ENCODE measurements at places on chromosomes 3 and 15.

DNA sequence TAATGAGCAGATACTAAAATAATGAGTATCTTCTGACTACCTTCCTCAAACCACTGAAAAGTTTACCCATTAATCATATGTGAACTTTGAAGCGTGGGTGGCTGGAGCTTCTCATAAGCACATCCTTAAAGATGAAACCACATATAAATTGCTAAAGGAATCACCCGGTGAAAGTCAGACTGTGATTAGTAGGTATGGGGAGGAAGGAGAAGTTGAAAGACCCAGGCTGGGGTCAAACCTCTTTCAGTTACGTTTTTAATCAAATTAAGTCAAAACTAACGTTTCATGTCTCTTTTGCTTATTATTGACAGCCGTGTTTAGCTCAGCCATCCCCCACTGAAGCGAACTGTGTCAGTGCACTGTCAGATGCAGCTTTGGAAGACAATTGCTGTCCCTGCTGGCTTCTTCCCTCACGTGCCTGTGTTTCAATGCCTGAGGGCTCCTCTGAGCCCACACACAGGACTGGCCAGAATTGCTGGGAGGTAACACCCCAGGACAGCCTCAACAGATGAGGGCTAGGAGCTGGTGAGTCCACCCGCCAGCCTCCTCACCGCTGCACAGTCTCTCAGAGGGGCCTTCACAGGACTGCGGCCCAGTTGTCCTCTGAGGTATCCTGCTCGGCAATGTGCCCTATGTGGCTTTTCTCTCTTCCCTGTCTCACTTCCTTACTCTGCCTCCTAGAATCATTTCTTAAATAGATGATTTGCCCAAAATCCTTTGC is 29.3 kb upstream of the SH3BP5 start:
- DNase-seq = peak; percentile 39

- no peak for DNase-seq
Measured at GRCh38 chr3:50342813-50343633, 2.4 kb upstream of the RASSF1 start.

DNA sequence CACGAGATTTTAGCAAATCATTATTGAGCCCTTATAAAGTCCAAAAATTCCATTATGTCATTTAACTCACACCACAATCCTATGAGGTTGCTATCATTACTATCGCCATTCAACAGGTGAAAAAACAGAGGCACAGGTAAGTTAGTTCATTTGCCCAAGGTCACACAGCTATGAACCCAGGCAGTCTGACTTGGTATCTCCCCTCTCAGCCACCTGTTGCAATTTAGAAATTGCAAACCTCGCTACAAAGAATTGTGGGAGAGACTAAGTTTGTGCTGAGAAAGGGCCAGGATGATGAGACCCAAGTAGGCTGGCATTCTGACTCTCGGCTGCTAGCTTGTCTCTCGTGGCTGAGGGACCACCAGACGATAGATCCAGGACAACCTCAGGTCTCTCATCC is 57.7 kb downstream of the LMCD1 start:
- no peak for DNase-seq

DNA sequence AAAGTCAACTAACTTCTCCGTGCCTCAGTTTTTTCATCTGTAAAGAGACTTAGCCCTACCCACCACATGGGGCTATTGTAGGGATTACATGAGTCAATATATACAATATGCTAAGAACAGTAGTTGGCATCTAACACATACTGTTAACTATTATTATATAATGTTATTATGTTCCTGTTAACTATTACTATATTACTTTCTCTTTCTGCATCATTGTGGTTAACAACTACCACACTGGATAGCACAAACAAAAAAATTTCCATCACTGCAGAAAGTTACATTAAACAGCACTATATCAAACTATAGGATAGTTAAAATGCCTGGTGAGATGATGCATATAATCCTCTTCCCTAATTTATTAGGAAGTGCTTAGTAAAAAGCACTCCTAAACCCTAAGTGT is 23.7 kb downstream of the STAG1 start:
- DNase-seq = no peak

GRCh38 chr3:107813026-107813425 is 277.8 kb downstream of the CD47 start:
- no peak for DNase-seq

DNA sequence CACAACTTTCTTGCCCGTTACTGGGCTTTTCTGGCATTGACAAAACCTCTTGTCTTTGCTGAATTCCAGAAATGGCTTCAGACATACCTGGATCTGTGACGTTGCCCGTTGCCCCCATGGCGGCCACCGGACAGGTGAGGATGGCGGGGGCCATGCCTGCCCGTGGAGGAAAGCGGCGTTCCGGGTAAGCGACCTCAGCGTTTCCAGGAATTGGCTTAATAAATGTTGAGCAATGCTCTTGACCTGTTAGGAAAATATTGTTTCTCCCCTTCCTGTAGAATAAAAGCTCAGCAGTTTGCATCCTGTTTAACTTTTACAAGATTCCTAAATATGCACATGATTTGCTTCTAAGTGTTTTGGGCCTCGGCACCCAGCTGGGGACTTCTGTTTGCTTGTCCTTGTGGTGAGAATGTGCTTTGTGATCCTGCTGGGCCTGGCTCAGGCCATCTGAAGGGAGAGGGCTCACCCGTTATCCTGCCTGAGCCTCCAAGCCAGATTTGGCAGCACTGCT is 46.7 kb downstream of the ARNT2 start:
- no peak for DNase-seq

DNA sequence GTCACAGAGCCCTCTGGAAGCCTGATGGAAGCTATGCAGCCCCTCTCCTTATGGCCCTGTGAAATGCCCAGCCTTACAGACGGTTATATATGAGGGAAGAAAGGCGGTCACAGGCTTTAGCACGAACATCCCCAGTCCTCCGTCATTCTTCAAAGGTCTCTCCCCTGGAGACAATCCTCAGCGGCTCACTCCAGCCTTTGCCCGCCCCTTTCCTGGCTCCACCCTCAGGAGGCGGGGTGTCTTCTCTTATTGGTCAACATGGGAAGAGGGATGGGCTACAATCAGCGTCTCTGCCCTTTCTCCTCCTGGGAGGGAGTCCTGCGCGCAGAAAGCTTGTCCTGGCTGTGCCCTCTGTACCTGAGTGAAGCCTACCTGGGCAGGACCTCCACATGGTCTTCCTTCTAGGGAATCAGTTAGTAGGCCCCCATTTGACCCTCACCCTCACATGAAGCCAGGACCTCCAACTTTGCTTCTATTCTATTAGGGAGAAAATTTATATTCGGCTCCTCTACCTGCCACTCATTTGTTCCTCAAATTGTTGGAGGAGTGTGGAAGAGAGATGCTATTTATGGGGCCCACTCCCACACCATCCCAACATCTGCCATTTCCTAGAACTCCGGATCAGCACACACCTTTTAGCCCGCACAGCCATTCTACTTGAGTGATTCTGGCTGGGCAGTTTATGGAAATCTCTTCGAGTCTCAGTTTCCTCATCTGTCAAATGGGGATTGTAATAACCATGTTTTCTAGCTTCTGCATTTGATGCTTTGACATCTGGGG is 112.9 kb upstream of the SLC6A11 start:
- no peak for DNase-seq

DNA sequence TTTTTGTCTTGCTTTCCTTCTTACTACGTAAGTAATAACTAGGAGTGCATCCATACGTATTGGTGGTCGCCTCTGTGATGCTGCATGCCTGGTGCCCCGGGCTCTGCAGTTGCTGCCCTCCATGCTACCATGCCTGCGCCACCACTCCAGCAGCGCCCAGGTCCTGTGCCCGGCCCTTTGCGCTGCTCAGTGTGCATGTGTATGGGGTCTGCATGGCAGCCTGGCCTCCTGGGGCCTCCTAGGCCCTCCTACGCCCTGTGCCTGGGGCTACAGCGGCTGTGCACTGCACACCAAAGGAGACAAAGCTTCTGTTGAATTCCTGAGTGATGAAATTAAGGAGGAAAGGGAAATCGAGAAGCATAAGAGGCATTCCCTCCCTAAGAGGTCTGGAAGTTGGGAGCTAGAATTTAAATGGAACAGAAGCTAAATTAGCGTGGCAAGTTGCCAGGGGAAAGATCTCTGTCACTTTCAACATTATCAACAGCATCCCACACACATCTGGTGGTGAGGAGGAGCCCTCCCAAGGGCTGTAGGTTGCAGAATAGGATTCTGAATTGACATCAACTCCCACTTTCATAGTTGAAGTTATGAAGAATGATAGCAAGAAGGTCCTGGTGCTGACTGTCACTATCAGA is 275.0 kb upstream of the CHRM5 start:
- no peak for DNase-seq
